Thoracic aorta (tissue), 2 donors: ENCODE measurements at places on chromosomes 6 and 20. TPM values are rescaled to one million over a fixed set of nuclear protein-coding genes. Genes with fewer than 3 reads are reported as not detected.

- no peak overlapping the region for H3K27ac ChIP-seq
- H3K27me3 ChIP-seq = no peaks in the 10 kb centered on the region
- H3K36me3 ChIP-seq = no peaks in the 10 kb centered on the region
Observed at GRCh38 chr6:113672491-113673149, 184.5 kb upstream of the MARCKS start.

DNA sequence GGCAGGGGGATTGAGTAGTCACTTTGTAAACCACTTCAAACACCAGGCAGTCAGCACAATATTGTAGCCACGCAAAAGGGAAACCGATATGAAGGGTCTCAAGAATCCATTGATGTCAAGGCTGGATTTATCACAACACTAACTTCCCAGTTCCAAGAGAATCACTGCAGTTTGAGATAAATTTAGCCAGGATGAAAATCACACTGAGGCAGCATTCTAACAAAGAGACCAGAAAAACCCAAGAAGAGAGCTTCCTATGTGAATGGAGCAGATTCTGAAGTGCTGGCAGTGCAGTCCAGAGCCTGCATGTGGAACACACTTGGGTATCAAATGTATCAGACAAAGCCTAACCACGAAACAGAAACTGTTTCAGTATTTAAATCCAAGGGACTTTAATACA lies 84.6 kb downstream of the KIF16B start:
- H3K27me3 ChIP-seq = no peaks in the 10 kb centered on the region
- no peak for DNase-seq

The GPR6 gene
- not detected for total RNA-seq

The LRRC1 gene
- 18.5 TPM for total RNA-seq

The EPB41L2 gene
- total RNA-seq = 99.6 TPM

GRCh38 chr6:123380257-123380656 lies 256.5 kb downstream of the TRDN start:
- no peaks in the 10 kb centered on the region for H3K4me1 ChIP-seq
- H3K4me3 ChIP-seq = no peak overlapping the region
- H3K27me3 ChIP-seq = no peaks in the 10 kb centered on the region

GRCh38 chr20:19554666-19555065 lies 203.4 kb upstream of the RIN2 start:
- H3K4me3 ChIP-seq = no peak overlapping the region
- no peaks in the 10 kb centered on the region for H3K36me3 ChIP-seq
- H3K27ac ChIP-seq = no peak overlapping the region
- H3K4me1 ChIP-seq = peaks cover 15% of the 10 kb centered on the region

The CST11 gene
- total RNA-seq = not detected

The CRYBG1 gene
- total RNA-seq = 7.2 TPM

DNA sequence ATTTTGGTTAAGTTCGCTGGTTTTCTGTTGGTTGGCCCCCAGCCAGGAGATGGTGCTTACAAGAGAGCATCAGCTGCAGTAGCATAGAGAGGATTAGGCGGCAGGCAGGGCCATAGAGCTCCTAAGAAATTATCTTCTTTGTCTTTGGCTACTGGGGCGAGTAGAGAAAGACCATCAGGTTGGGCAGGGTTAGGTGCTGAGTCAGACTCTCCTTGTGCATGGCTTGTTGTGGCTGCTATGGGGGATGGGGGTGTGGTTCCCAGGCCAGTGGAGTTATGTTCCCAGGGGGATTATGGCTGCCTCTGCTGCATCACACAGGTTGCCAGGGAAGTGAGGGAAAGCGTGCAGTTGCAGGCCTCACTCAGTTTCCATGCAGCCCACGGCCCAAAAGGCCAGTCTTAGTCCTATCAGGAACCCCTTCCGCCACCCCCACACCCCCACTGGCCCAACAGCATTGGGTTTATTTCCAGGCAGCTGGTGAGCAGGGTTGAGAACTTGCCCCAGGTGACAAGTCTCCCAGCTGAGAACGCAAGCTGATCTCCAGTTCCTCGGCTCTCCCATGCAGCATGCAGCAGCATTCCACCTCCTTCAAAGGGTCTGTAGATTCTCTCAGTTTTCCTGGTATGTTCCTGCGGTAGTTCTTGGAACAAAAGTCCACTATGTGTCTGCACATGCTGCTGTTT lies 243.7 kb downstream of the UTRN start:
- H3K4me1 ChIP-seq = no peaks in the 10 kb centered on the region
- peaks cover 12% of the 10 kb centered on the region for H3K36me3 ChIP-seq
- H3K4me3 ChIP-seq = no peak overlapping the region

The OOEP gene
- total RNA-seq = not detected

The SAMD10 gene
- total RNA-seq = 3.0 TPM

- H3K27me3 ChIP-seq = no peaks in the 10 kb centered on the region
- no peak overlapping the region for H3K27ac ChIP-seq
- no peak for DNase-seq
Observed at GRCh38 chr6:14131579-14131978, 14.0 kb downstream of the CD83 start.

GRCh38 chr20:48722737-48723191 lies 105.0 kb downstream of the PREX1 start:
- H3K4me1 ChIP-seq = peaks cover 78% of the 10 kb centered on the region
- peak overlapping the region; percentile 99 for H3K27ac ChIP-seq
- no peaks in the 10 kb centered on the region for H3K36me3 ChIP-seq
- peak; percentile 70 for DNase-seq
- H3K4me3 ChIP-seq = peak overlapping the region; percentile 46

GRCh38 chr6:82570083-82570482 lies 206.5 kb downstream of the TPBG start:
- no peak for DNase-seq
- H3K4me1 ChIP-seq = no peaks in the 10 kb centered on the region
- H3K27ac ChIP-seq = no peak overlapping the region
- no peaks in the 10 kb centered on the region for H3K27me3 ChIP-seq

- no peak overlapping the region for H3K27ac ChIP-seq
- H3K36me3 ChIP-seq = no peaks in the 10 kb centered on the region
- peaks cover 27% of the 10 kb centered on the region for H3K4me1 ChIP-seq
- DNase-seq = no peak
Observed at GRCh38 chr6:135183532-135184440, 2.7 kb downstream of the MYB start.

- no peaks in the 10 kb centered on the region for H3K27me3 ChIP-seq
- H3K4me1 ChIP-seq = no peaks in the 10 kb centered on the region
- H3K4me3 ChIP-seq = no peak overlapping the region
- no peak overlapping the region for H3K27ac ChIP-seq
Observed at GRCh38 chr20:12638633-12639312, 370.0 kb upstream of the SPTLC3 start.

The NFATC2 gene
- 24.5 TPM for total RNA-seq

The STMN3 gene
- total RNA-seq = 17.8 TPM

The HDGFL1 gene
- not detected for total RNA-seq

GRCh38 chr6:157034436-157035230 lies 257.5 kb downstream of the ARID1B start:
- H3K4me1 ChIP-seq = peaks cover 47% of the 10 kb centered on the region
- DNase-seq = no peak
- no peaks in the 10 kb centered on the region for H3K27me3 ChIP-seq
- no peak overlapping the region for H3K4me3 ChIP-seq
- H3K27ac ChIP-seq = no peak overlapping the region

DNA sequence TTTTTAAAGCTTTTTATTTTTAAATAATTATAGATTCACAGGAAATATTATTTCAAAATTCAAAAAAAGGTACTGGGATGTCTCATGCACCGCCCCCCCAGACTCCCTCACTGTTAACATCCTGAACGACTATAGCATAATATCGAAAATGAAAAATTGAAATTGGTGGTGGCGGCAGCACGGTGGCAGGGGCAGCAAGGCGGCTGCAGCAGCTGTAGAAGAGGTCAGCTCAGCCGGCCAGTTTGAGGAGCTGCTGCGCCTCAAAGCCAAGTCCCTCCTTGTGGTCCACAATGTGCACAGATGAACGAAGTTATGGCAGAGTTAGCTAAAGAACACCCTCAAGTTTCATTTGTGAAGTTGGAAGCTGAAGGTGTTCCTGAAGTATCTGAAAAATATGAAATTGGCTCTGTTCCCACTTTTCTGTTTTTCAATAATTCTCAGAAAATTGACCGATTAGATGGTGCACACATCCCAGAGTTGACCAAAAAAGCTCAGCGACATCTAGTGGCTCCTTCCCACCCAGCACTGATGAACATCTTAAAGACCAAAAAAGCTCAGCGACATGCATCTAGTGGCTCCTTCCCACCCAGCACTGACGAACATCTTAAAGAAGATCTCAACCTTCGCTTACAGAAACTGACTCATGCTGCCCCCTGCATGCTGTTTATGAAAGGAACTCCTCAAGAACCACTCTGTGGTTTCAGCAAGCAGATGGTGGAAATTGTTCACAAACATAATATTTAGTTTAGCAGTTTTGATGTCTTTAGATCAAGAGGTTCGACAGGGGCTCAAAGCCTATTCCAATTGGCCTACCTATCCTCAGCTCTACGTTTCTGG lies 100.8 kb downstream of the FAM217A start:
- DNase-seq = no peak
- no peaks in the 10 kb centered on the region for H3K36me3 ChIP-seq
- no peak overlapping the region for H3K4me3 ChIP-seq
- H3K4me1 ChIP-seq = no peaks in the 10 kb centered on the region
- H3K27ac ChIP-seq = no peak overlapping the region
- H3K27me3 ChIP-seq = no peaks in the 10 kb centered on the region

DNA sequence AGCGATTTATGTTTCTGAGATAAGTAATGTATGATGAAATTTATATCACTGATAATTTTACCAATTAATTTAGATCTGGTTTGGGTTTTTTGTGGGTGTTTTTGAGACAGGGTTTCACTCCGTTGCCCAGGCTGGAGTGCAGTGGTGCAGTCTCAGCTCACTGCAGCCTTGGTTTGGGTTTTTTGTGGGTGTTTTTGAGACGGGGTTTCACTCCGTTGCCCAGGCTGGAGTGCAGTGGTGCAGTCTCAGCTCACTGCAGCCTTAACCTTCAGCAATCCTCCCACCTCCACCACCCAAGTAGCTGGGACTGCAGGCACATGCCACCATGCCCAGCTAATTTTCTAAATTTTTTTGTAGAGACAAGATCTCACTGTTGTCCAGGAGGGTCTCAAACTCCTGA lies 13.0 kb downstream of the MRS2 start:
- H3K27ac ChIP-seq = no peak overlapping the region
- H3K4me3 ChIP-seq = no peak overlapping the region
- no peaks in the 10 kb centered on the region for H3K27me3 ChIP-seq

The STX11 gene
- total RNA-seq = 12.1 TPM

The NT5DC1 gene
- 15.4 TPM for total RNA-seq

- peak overlapping the region; percentile 93 for H3K27ac ChIP-seq
- H3K27me3 ChIP-seq = no peaks in the 10 kb centered on the region
- no peaks in the 10 kb centered on the region for H3K36me3 ChIP-seq
Observed at GRCh38 chr6:26053992-26054780, 33.0 kb upstream of the HFE start.

- no peaks in the 10 kb centered on the region for H3K4me1 ChIP-seq
- no peak overlapping the region for H3K27ac ChIP-seq
- no peaks in the 10 kb centered on the region for H3K27me3 ChIP-seq
- no peak overlapping the region for H3K4me3 ChIP-seq
Observed at GRCh38 chr6:62441182-62441581, 155.2 kb upstream of the KHDRBS2 start.

DNA sequence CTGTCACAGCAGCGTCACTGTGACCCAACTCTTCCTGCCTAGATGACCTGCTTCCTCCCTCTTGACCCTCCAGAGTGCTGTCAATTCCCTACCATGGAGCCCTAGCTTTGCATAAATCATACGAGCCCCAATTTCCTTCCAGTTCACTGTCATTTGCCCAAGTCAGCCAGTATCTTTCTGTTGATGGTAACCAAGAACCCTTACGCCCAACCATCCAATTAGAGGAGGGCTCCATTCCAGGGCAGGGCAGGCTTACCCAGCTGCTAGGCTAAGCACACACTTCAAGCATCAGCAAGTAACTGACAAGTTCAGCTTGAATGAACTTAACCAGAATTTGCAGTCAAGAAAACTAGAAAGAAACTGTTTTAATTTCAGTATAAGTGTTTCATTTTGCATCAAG lies 25.7 kb downstream of the WFDC3 start:
- no peak overlapping the region for H3K4me3 ChIP-seq
- no peaks in the 10 kb centered on the region for H3K36me3 ChIP-seq
- no peak overlapping the region for H3K27ac ChIP-seq
- H3K4me1 ChIP-seq = no peaks in the 10 kb centered on the region
- H3K27me3 ChIP-seq = no peaks in the 10 kb centered on the region

The HINT3 gene
- 18.4 TPM for total RNA-seq

The RBBP8NL gene
- total RNA-seq = not detected

The ILRUN gene
- total RNA-seq = 78.9 TPM

GRCh38 chr6:43488667-43489276 lies 11.4 kb downstream of the TJAP1 start:
- no peak overlapping the region for H3K27ac ChIP-seq
- DNase-seq = no peak
- peaks cover 3% of the 10 kb centered on the region for H3K36me3 ChIP-seq
- H3K27me3 ChIP-seq = no peaks in the 10 kb centered on the region
- H3K4me1 ChIP-seq = peaks cover 14% of the 10 kb centered on the region

GRCh38 chr6:44514085-44514484 lies 126.6 kb downstream of the CDC5L start:
- no peak for DNase-seq
- no peak overlapping the region for H3K4me3 ChIP-seq
- H3K27ac ChIP-seq = no peak overlapping the region
- no peaks in the 10 kb centered on the region for H3K4me1 ChIP-seq
- H3K27me3 ChIP-seq = no peaks in the 10 kb centered on the region
